ENCODE measurements at places on chromosomes 4 and X. TPM values are rescaled to one million over a fixed set of nuclear protein-coding genes. Genes with fewer than 3 reads are reported as not detected.

The ADH1B gene
- total RNA-seq: not detected

GRCh38 chr4:8287343-8288280, 18.1 kb downstream of the HTRA3 start:
- H3K4me1 ChIP-seq: no peaks in the 10 kb centered on the region
- no peaks in the 10 kb centered on the region for H3K36me3 ChIP-seq
- H3K27me3 ChIP-seq: no peaks in the 10 kb centered on the region
- no peak overlapping the region for H3K4me3 ChIP-seq
- no peak overlapping the region for H3K27ac ChIP-seq

The ZIC3 gene
- 2.6 TPM for total RNA-seq

DNA sequence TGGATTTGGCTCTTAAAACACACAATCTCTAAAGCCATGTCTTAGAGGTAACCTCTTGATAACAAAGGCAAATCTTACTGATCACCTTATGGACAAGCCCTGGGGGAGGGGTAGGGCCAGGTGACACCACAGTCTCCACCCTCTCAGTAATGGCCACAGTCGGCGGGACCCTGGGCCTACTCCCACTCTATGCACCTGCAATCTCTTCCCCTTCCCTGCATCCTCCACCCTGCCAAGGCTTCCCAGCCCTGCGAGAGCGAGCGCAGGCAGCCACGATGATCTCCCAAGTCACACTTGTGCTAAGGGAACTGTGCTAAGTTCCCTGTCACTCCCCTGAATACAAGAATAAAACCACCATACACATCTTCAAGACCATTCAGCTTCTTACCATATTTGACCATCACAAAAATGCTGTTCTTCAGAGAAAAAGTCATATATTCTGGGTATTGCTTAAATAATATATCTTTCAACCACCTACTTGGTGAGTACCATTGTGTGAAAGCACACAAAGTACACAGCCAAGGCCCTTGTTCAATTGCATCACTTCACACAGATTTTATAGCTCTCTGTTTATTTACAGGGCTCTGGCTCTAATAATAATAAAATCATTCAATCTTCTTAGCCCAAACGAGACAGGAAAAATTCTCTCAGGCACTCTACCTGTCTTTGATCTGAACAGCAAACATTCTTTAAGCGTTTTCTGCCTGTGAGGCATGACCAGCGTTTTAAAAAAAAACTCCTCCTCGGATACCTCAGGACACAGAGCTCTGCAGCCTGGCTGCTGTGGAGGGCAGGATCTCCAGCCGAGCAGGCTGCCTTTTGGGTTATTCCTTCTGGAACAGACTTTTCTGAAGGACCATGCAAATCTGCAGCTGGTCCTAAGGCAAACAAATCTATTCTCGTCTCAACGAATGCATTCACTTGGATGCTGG, 115.7 kb upstream of the MAP3K15 start:
- no peaks in the 10 kb centered on the region for H3K36me3 ChIP-seq
- H3K4me1 ChIP-seq: peaks cover 7% of the 10 kb centered on the region
- H3K27me3 ChIP-seq: no peaks in the 10 kb centered on the region
- DNase-seq: no peak

DNA sequence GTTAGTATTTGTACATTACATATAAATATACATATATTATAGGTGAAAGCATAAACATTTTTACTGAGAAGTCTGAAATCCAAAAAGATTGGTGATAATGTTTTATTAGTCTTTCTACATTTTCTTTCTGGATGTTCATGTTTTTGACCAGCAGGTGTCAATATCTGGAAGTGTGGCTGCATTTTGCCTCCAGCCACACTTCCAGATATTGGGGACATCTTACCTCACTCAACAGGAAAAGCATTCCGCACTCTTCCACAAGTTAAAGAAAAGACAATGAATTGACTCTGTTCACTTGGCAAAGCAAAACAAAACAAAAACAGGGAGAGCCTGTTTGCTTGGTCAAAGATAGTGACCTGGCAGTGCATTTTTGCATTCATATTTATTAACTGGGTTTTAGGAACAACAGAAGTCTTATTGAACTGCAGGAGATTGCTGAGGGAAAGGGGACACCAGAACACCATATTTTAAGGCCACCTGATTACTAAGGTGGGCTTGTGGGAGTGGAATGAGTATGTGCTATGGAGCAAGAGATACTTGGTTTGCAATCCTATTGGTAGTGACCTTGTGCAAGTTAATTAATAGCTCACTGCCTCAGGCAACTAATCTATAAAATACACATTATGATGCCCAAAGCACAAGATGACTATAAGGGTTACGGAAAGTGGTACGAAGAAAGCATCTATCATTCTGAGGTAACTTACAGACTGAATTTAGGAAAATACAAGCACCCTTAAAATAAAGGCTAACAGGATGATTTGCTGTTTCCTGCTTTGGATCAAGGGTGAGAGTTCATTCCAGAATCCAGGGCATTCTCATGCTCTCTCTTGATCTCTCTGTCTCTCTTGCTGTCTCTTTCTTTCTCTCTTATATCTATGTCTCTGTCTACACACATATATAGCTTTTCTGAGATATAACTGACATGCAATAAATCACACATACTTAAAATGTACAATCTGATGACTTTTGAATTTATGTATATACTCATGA, 389.9 kb upstream of the EMCN start:
- H3K27ac ChIP-seq: no peak overlapping the region
- no peaks in the 10 kb centered on the region for H3K27me3 ChIP-seq
- DNase-seq: no peak
- H3K36me3 ChIP-seq: no peaks in the 10 kb centered on the region
- H3K4me1 ChIP-seq: no peaks in the 10 kb centered on the region
- H3K4me3 ChIP-seq: no peak overlapping the region

DNA sequence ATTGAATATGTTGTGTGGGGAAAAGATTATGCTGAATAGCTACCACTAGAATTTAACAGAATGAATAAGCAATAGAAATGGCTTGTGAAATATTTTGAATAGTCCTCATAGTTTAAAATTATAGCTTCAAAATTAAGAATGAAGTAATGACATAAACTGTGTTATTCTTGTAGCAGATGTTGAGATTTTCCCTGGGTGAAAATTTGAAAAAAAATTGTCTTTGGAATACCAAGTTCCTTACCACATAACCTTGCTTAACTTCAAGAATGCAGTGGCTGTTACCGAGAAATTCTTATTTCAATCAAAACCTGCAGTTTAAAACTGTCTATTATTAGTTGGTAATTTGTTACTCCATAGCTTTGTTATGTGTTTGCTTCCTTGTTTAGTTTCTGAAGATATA, 1268.6 kb downstream of the RAPGEF2 start:
- H3K27me3 ChIP-seq: no peaks in the 10 kb centered on the region
- no peaks in the 10 kb centered on the region for H3K36me3 ChIP-seq
- no peak for DNase-seq
- H3K4me1 ChIP-seq: no peaks in the 10 kb centered on the region

DNA sequence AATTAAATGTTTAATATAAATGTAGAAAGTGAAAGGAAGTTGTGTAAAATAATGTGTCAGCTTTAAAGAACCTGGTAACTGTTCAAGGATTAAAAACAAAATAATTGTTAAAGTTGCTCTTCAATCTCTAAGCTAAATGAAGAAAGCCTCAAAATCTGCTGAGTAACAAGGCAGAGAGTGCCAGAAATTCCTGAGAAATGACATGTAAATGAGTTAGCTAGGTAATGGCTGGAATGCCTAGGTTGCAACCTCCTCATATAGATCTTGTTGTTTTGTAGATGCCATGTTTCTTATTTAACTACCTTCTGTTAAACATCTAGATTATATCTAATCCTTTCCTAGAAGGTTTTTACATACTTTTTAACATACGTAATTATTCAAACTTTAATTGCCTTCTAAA, 763.6 kb upstream of the AGA start:
- DNase-seq: no peak
- H3K4me1 ChIP-seq: no peaks in the 10 kb centered on the region
- H3K4me3 ChIP-seq: no peak overlapping the region
- no peak overlapping the region for H3K27ac ChIP-seq

The RAB33A gene
- 5.1 TPM for total RNA-seq

DNA sequence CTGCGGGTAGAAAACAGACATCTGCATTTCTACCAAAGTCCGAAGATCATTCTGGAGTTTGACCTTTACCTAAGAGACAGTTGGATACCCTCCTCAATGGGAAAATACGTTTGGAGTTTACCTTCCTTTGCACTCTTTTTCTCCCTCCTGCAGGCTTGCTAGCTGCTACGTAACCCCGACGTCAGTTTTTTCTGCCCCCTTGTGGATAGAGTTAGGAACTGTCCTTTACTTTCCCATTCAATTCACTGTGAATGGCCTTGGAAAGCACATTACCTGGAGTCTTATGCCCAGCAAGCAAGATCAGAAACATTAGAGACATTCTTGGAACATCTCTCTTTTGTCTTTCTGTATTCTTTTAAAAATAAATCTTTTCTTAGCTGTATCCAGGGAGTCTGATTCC, 250.7 kb downstream of the NAP1L3 start:
- no peaks in the 10 kb centered on the region for H3K27me3 ChIP-seq
- no peak overlapping the region for H3K4me3 ChIP-seq
- H3K27ac ChIP-seq: no peak overlapping the region
- no peaks in the 10 kb centered on the region for H3K36me3 ChIP-seq
- peak; percentile 76 for DNase-seq
- H3K4me1 ChIP-seq: peaks cover 27% of the 10 kb centered on the region

- no peaks in the 10 kb centered on the region for H3K27me3 ChIP-seq
- H3K27ac ChIP-seq: no peak overlapping the region
- H3K36me3 ChIP-seq: no peaks in the 10 kb centered on the region
- no peak for DNase-seq
- H3K4me1 ChIP-seq: peaks cover 12% of the 10 kb centered on the region
Observed at GRCh38 chr4:183434264-183434663, 10.2 kb upstream of the CDKN2AIP start.

DNA sequence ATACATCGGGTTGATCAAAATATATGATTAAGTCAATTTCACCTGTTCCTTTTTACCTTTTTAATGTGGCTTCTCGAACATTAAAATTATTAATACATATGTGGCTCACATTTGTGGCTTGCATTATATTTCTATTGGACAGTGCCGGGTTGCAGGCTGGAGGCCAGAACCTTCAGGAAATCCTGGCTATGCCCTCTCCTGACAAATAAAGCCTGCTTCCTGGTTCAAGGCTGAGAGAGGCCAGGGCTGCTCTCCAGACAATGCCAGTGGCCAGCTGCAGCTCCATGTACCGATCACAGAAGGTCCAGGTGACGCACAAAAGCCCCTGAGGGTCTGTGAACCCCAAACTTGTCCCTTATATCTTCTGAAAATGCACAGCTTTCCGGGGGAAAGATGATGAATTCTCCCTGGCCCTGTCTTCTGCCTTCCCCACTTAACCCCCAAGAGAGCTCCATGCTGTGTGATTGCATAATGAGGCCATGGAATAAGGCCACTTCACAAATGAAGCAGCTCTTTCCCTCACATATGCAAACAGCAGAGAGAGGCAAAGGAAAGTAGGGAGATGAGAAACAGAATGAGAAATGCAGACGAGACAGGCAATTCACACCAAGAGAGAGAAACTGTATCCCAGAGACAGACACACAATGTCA, 241.2 kb downstream of the BCOR start:
- no peak overlapping the region for H3K4me3 ChIP-seq
- H3K36me3 ChIP-seq: no peaks in the 10 kb centered on the region
- no peak overlapping the region for H3K27ac ChIP-seq
- H3K4me1 ChIP-seq: peaks cover 41% of the 10 kb centered on the region

The ARX gene
- 5.3 TPM for total RNA-seq

The LRAT gene
- 0.94 TPM for total RNA-seq

The RAPGEF2 gene
- total RNA-seq: 70.4 TPM

DNA sequence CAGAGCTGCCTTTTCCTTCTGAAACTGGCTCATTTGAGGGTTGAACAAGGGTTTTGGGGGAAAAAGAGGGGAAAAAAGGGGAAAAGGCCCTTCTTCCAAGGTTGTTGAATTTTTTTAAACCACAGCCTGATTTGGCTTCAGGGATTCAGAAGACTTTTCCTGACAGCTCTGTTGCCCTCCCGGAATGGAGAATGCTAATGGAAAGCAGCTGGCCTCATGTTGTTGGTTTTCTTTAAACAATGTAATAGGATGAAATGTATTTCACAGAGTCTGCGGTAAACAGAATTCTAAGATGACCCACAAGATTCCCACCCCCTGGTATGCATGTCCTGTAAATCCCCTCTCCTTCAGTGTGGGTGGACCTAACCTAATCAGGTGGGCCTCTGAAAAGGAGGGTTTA, 3.3 kb upstream of the KIAA1210 start:
- no peaks in the 10 kb centered on the region for H3K4me1 ChIP-seq
- H3K4me3 ChIP-seq: no peak overlapping the region
- H3K36me3 ChIP-seq: no peaks in the 10 kb centered on the region
- no peak overlapping the region for H3K27ac ChIP-seq
- no peak for DNase-seq

GRCh38 chr4:145347684-145348083, 134.0 kb upstream of the SMAD1 start:
- H3K27ac ChIP-seq: no peak overlapping the region
- no peak for DNase-seq
- H3K4me1 ChIP-seq: no peaks in the 10 kb centered on the region
- H3K27me3 ChIP-seq: no peaks in the 10 kb centered on the region
- no peaks in the 10 kb centered on the region for H3K36me3 ChIP-seq

The IQSEC2 gene
- 8.3 TPM for total RNA-seq

The CTAG1A gene
- total RNA-seq: not detected

- no peaks in the 10 kb centered on the region for H3K27me3 ChIP-seq
- H3K4me3 ChIP-seq: no peak overlapping the region
- H3K4me1 ChIP-seq: peaks cover 41% of the 10 kb centered on the region
- peak overlapping the region; percentile 20 for H3K27ac ChIP-seq
- no peak for DNase-seq
Observed at GRCh38 chr4:168811786-168812651, 198.0 kb downstream of the CBR4 start.
